NCI-H82 (cell line): ENCODE measurements at places on chromosomes 11 and 22.

DNA sequence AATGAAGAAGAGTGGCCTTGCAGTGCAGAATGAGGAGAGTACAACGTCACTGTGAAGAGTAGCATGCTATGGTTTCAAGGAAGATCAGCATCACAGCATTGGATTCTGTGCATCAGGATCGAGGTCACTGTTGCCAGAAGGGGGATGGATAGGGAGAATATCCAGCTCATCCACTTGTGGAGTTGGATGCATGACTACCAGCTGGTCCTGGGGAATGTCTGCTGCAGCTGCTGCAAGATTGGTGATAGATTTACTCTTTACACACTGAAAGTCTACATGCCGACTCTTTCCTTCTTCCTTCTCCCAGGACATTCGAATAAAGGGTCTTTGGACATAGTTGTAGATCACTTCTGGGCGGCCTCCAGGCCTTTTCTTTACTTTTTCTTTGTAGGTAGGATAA, 74.3 kb downstream of the BTBD10 start:
- no peak for DNase-seq

- peak; percentile 7 for DNase-seq
Measured at GRCh38 chr11:279966-280705, 1.9 kb downstream of the NLRP6 start.

DNA sequence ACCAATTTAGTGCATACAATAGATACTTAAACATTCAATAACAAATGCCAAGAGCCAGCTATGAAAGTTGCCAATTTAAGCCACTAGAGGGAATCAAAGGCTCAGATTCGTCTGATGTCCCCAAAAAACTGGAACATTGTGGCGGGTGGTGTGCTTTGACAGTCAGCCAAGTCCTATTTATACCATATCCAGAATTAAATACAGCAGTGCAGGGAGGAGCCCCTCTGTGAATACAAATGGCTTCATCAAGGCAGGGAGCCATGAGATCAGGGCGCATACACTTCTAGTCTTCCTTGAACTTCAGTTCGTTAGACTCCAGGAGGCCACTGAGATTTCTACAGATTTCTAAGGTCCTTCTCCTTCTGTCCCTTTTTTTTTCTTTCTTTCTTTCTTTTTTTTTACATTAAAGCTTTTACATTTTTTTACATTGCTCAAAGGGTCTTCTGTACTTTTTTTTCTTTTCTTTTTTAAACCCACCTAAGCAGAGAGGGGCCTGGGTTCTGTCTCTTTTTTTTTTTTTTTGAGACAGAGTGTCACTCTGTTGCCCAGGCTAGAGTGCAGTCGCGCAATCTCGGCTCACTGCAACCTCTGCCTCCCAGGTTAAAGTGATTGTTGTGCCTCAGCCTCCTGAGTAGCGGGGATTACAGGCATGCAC, 41.5 kb upstream of the HSPA8 start:
- DNase-seq: peak; percentile 74

GRCh38 chr22:20107471-20107901, 8.4 kb upstream of the RANBP1 start:
- no peak for DNase-seq

DNA sequence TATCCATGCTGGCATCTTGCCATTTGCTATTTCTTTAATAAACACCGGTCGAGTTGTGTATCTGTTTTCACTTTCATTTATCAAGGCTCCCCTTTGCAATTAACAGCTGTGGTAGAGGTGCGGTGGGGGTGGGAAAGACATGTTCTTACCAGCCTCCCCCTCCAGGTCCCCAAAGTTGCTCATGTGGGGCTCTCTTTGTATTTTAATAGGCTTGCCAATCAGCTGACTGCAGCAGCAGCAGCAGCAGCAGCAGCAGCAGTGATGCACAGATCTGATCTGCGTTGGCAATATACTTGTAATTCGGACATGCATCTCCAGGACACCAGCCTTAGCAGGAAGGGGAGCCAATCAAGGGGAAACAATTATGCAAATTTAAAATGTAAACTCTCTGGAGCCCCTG, 40.3 kb upstream of the E2F8 start:
- DNase-seq: peak; percentile 31

DNA sequence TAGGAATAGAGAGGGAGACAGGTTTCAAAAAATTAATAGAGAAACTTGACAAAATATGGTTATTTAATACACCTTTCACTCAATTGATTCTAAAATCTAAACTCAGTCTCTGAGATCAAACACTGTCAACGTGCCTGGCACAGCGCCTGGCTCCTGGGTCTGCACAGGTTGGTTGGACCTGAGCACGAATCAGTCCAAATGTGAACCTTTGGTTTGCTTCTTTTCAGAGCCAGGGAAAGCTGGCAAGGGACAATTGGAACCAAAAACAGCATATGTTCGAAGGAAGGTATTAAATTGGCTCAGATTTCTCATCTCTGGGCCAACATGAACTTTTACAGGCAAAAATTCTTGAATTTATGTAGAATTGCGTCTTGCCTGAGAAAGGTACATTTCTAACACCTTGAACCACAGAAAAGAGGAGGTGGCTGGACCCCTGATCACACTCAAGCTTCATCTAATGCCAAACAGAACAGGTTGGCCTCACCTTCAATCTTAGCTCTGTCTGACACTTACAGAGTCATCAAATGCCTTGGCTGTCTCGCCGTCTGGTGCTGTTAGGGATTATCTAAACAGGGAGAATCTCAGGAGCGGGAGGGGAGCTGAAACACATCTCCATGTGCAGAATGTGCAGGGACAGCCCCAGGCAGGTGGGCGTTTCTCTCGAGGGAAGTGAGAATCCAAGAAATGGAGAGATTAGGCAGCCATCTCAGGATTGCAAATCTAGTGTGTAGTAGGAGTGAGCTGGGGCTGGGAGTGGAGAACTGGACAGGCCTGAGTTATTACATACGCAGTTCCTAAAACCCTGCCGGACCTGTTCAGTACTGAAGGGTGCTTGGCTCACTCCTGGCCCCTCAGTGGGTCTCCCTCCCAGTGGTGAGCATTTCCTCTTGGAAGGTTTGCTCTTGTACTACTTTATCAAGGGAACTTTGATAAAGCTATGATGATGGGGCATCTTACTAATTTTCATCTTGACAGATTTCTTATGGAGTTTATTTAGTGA, 442.2 kb upstream of the B3GAT1 start:
- DNase-seq: peak; percentile 27

DNA sequence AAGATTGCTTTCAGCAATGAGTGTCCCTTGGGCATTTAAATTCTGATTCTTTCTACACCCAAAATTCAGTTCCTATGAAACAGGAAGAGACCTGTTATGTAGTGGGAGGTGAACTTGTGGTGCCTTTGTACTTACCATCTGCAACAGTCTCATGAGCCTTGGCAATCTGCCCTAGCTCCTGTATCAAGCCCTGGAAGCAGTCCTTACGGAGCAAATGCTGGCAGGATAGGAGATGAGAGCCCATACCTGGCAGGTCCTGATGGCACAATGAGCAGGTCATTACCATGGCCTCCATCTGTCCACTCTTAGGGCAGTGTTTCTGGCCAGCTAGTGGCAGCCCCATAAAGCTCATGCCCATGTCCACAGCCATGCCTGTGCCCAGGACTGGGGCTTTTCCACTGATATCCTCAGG, 10.8 kb downstream of the TRIM66 start:
- DNase-seq: no peak

DNA sequence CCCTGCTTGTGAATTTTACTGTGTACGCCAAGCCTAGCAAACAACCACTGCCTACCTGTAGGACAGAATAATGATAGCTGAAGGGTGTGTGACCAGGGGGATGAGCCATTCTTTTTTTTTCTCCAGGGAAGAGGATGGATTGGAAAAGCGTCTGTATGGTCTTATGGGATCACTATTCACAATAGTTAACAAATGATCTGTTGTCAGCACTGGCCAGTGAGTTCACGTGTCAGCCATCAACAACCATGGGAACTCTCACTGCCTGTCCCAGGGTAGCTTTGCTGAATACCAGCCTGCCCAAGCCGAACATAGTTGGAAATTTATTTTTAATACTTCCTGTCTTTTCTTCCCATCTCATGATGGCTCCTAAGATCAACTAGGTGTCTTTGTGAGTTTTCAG, 170.2 kb downstream of the ST3GAL4 start:
- DNase-seq: no peak

DNA sequence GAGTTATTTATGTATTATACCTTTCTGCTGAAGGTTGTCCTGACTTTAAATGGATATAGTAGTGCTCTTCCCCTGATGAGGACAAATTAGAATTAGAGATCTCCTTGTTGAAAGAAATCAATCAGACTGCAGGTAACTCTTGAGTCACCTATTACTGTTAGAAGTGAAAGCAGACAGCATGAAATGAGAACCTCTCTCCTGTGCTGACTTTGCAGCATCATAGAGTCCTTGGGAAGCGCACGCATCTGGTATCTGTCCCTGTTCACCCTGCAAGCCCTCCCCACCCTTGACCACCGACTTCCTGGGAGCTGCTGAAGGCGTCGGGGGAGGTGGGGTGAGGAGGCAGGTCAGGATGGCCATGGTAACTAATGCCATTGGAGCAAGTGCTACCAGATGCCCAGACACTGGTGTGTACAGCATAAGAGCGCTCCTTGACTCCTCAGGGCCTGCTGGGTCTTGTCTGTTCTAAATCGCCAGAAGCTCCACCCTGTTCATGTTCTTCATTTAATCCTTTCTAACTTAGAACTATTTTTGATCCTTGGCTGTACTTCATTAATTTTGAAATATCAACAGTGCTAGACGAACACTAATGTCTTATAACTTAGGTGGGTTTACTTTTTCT, 143.9 kb downstream of the WNT7B start:
- DNase-seq: no peak

DNA sequence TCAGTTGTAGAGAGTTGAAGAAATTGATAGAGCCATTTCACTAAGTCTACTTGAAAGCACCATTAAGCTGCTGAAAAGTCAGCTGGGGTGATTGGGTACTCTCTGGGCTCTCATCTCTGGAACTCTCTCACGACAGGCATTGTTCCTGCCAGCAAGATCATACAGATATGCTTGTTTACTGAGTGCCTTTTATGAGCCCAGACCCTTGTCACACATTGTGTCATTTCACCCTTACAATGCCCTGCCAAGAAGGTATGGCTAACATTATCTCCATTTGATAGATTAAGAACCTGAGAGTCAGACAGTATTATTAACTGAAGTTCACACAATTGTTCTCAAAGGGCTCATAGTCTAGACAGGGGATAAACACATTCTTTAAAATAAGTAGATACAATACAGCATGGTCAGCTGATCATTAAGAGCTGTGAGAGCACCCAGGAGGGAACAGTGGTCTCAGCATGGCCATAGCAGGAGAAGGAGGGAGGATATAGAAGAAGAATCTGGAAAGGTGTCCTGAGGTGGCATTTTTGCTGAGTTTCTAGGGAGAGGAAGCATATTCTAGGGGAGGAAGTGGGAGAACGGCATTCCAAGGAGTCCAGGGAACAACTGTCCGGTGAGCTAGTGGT, 580.5 kb downstream of the INSC start:
- no peak for DNase-seq

- peak; percentile 72 for DNase-seq
Measured at GRCh38 chr11:58788355-58789023, 56.0 kb downstream of the GLYATL2 start.

DNA sequence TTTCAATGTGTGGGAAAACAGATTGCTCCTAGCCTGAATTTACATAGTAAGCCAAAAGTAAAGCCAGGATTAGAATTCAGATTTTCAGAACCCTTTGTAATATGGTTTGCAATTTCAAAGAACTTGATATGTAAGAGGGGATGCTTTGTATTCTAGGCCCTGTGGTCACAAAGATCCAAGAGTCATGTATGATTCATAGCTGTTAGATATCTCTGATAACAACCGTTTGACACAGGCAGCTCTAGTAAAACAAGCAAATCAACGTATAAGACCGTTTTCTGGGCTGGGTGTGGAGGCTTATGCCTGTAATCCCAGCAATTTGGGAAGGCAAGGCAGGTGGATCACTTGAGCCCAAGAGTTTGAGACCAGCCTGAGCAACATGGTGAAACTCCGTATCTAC, 79.6 kb downstream of the EMSY start:
- DNase-seq: no peak

DNA sequence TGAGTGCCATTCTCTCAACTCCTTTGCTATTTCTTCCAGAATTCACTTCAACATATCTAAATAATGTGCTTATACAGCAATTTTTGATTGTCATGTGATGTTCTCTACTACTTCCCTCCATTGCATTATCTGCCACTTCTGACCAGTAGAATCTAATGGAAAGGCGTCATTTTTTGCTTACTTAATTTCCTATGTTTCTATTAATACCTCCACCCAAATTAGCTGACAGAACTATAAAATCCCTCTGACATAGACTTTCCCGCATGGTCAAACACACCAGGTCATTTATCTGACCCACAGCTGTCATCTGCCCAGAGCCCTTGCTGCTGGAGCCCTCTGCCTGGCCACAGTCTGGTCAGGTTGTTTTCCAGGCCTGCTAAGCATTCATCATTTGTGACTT, 258.6 kb upstream of the NARS2 start:
- DNase-seq: no peak

DNA sequence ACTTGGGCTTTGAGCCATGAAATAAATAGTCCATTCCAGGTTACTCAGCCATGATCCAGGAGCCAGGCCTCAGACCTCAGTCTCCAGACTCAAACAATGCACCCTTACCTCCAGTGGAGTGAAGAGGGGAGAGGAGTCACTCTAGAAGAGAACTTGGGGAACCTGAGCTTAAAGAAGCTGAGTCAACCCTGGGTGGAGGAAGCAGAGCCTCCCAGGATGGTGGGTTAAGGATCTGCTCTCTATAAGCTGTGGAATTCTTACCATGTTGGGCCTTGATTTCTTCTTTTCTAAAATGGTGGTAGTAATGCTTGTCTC, 113.2 kb downstream of the NECTIN1 start:
- DNase-seq: no peak

DNA sequence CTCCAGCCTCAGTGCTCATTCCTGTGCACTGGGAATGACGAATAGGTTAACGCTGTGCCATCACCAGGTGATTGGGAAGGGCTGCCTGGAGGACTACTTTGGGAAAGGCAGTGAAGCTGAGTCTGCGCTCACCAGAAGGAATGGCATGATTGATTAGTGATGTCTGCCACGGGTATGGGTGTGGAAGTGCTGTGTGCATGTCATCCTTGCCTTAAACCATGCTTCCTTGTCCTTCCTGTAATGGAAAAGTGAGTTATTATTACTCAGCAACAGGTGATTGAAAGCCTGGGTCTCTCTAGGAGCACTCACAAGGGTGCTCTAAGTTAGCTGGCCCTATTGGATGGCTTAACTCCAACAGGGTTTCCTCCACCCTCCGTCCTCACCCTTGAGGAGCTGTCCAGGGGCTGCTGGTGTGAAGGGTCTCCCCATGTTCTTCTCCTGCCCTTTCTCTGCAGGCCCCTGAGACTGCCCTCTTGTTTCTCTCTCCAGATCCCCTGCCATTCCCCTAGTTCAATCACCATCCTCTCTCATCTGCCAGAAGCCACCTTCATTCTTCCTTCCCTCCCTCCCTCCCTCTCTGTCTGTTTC, 121.9 kb upstream of the NECTIN1 start:
- no peak for DNase-seq

DNA sequence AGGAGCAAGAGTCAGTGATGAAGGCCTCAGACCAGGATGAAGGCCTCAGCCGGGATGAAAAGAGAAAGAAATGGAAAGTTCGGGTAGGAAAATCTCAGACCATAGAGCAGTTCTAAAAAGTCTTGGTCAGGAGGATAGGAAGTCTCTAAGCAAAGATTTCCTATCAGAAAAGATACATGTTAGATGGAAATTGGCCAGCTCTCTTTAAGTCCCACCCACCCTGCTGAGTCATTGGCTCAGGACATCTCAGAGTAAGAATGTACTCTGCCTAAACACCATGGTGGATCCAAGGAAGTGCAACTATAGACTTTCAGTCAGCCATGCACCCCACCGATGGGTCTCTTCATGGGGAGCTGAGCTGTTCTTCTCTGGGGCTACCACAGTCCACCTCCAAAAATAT, 4.4 kb downstream of the OR8B3 start:
- DNase-seq: no peak
